Cardiac fibroblast (primary cell): ENCODE measurements at places on chromosomes 6 and 20.
A peak's percentile ranks its signal among the peaks of the same experiment; 100 is the strongest.

- DNase-seq: peak; percentile 24
Measured at GRCh38 chr6:109718991-109719390, 27.9 kb downstream of the FIG4 start.

DNA sequence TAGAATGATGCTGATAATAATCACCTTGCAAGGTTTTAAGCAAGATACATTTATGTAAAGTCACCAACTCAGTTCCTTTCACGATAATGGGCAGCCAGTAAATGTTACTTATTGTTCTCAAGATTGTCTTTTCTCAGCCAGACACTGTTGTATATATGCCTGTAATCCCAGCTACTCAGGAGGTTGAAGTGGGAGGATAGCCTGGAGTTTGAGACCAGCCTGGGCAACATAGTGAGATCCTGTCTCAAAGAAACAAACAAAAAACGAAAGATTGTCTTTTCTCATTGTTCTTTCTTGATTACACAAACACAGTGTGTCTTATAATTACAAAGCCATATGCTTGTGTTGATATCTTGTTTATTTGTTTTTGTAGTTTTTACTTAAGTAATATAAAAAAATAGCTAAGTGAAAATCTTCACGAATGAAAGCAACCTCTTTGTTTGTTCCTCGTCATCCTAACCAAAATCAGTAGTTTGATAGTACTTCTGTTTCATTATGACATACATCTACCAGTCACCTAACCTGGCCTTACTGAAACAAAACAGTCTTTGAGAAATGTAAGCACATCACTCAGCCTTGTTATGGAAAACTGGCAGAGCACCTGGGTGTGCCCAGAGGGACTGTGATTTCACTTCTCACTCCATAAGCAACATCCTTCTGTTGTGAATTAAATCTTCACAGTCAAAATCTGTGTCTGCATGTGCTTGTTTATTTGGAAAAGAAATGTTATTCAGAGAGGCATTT lies 436.2 kb upstream of the SOX4 start:
- DNase-seq: no peak

GRCh38 chr6:166106076-166106686 lies 61.5 kb downstream of the TBXT start:
- DNase-seq: peak; percentile 78

DNA sequence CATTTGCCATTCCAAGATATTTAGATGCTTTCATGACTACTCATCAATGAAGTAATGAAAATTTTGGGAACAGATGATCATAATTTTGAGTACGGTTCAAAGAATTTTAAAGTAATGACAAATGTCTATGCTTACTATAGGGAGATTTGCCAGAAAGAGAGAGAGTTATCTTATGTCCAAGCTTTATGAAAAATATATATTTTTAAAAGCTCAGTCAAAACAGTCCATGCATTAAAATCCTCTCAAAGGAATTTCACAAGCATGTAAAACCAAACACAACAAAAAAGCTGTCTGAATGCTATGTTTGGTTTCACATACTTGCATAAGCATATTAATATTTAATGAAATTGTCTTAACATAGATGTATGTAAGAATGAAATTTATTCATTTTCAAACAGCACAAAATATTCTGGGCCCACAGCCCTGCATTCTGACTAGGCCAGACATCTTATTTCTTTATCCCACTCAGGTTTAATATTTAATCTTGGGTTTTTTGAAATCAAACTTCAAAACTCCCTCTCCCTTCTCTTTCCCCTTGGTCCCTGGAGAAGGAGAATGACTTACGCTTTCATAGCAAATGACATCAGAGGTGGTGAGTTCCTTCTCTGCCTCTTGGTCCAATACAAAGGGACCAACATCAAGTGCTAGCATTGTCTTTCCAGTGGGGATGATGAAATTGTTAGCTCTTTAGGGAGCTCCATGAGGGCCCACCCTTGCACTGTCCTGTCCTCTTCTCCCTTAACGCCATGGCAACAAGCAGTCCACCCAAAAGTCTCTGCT lies 94.2 kb downstream of the ADAT2 start:
- no peak for DNase-seq

- peak; percentile 79 for DNase-seq
Measured at GRCh38 chr6:90940812-90941481, 354.1 kb upstream of the MAP3K7 start.

GRCh38 chr20:44010162-44010704 lies 95.6 kb downstream of the TOX2 start:
- no peak for DNase-seq
